ENCODE measurements at places on chromosomes 13 and 19.

DNA sequence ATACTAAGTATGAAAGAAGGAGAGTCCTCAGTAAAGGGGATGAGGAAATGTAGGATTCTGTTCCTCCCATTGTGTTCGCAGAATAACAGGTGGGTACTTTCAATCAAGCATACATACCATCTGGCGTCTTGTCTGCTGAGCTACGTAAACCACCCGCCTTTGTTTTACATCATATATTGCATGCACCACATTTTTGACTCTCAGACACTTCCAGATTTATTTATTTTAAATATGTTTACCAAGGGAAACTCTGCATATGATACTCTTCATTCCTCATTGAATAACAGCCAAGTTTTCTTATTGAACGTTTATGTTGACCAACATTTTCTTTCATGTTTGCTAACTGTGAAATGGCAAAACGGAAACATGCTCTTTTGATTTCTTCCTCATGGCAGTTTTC is 174.1 kb downstream of the FGF14 start:
- DNase-seq, result no peak

DNA sequence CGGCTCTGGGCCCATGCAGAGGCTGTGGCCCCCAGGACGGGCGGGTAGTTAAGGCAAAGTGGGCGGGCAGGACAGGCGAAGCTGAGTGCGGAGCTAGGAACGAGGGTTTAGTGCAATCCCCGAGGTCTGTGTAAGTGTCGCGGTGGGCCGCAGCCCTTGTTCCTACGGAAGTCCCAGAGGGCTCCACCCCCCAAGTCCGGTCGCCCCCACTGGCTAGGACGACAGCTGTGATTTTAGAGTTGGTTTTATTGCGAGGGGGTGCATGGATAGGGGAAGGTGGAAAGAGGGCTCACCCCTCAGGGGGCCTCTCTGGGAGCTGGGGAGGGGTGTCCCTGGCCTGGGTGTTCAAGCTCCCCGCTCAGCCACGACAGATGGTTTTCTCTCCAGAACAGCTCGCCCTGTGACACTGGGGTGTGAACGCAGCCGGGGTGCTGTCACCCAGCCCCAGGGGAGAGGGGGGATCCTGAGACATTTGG is 21.7 kb downstream of the ZBTB7A start:
- no peak for DNase-seq

DNA sequence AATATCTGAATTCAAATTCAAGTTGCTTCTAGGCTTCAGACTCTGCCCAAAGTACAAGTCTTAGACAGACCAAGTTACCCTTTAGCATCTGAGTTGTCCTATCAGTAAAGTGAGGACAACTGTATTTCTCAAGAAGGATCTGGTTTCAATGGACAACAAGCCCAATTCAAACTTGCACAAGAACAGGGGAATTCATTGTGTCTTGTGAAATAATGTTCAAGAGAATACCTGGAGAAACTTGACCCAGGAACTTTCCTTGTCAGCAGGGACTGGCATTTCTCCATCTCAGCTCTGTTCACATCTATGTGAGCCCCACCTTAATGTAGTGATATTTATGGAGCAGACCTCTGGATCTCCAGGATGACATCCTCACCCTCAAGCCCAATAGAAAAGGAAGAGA is 894.9 kb upstream of the SLC10A2 start:
- no peak for DNase-seq

DNA sequence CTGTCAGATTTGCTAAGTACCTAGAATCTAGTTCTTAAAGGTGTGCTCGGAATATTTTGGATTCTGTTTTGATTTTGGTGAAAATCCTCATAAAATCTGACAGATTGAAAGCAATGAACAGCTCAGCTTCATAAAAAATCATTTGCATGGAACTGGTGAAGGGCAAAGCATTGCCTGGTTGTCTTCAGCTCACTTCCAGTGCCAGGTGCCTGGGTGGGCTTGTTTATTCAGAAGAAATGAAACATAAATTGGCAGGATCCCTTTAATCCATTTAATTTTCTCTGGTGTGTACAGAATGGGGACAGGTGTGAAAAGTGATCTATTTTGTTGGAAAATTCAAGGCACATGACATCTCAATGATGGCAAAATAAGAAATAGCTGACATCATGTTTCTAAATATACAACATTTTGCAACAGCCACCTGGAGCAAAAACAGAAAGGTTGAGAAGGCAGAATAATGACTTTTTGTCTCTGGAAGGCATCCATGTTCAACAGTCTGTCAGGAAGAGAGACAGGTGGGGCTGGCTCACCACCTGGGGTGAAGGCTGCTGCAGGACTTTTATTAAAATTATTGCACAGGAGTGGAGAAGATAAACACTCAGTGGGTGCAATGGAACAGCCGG is 52.2 kb downstream of the RFC3 start:
- no peak for DNase-seq

- no peak for DNase-seq
These were observed 5.0 kb downstream of the PPP1R37 start for GRCh38 chr19:45097776-45098520.

GRCh38 chr19:13155472-13156359 is 5.5 kb downstream of the IER2 start:
- peak; percentile 93 for DNase-seq

- DNase-seq, result no peak
These were observed 9.1 kb upstream of the DPP9 start for GRCh38 chr19:4732680-4733114.

DNA sequence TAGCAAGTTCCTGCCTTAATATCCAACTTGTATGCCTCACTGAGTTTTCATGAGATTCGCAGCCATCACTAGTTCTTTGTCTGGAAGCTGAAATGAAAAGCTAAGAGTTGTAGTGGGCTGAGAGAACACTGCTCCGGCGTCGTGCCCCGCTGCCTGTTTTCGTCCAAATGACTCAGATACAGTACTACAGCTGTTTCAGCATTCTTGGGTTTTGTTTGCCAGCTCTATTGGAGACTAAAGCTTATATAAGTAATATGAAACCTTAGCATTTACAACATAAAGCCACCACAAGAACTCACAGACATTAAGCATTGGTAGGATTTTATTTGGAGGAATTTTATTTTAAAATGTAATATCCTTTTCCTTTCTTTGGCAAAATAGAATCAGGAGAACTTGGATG is 299.7 kb downstream of the DLEU7 start:
- DNase-seq, result no peak

DNA sequence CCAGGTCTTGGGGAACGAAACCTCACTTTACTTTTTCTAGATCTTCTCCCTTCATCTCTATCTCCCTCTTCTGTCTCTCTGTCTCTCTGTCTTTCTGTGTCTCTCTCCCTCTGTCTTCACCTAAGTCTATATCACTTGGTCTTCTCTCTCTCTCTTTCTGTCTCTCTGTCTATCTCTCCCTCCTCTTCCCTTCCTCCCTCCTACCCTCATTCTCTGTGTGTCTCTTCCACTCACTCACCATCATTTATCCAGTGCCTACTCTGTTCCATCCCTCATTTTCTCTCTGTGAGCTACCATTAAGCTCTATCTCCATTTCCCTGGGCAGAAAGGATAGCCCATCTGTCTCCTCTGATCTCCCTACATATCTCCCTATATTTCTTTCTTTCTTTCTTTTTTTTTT is 32.2 kb upstream of the FBL start:
- no peak for DNase-seq

DNA sequence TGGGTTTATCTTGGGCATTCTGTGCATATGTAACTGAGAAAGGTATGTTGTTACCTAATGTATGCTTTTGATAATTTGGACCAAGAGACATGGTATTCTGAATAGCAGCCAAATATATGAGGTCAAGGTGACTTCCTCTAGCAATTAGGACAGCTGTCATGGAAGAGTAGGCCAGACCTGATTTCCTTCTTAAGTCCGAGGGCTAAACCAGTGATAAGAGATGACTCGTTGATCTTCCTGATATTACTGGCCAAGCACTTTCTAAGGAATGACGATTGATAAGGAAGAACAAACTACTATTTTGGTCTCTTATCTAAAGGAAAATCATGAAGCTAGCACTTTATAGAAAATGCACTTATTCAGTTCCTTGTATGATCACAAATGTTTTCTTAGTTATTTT is 42.7 kb downstream of the ARHGAP35 start:
- DNase-seq, result no peak

DNA sequence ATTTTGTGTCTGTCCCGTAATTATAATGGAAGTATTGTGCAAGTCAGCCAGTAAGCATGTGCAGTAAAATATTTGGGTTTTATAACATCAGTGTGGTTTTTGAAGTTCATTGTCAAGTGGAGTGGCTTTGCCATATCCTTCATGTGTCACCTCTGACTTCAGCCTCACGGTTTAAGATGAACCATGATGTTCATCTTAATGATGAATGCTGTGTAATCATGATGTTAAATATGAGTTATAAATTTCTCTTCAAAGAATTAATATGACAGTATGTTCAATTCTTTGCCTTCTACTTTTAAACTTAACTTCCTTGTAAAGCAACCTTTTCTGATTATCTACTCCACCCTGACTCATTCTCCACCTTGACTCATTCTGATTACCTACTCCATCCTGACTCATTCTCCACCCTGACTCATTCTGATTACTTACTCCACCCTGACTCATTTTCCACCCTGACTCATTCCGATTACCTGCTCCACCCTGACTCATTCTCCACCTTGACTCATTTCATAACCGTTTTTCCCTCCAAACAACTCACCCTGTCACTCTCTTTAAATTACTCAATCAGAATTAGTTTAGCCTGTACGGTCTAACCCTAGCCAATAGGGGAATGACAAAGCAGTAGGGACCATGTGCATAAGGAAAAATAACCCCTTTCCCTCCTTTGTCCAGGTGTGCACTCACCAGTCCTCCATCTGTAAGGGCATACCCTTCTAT is 50.3 kb upstream of the ANKRD10 start:
- DNase-seq, result peak; percentile 29

GRCh38 chr19:45972081-45972946 is 1.4 kb downstream of the NOVA2 start:
- no peak for DNase-seq

- no peak for DNase-seq
These were observed 40.8 kb upstream of the RFXAP start for GRCh38 chr13:36778083-36778671.

GRCh38 chr13:105678072-105678471 is 857.4 kb downstream of the EFNB2 start:
- no peak for DNase-seq

DNA sequence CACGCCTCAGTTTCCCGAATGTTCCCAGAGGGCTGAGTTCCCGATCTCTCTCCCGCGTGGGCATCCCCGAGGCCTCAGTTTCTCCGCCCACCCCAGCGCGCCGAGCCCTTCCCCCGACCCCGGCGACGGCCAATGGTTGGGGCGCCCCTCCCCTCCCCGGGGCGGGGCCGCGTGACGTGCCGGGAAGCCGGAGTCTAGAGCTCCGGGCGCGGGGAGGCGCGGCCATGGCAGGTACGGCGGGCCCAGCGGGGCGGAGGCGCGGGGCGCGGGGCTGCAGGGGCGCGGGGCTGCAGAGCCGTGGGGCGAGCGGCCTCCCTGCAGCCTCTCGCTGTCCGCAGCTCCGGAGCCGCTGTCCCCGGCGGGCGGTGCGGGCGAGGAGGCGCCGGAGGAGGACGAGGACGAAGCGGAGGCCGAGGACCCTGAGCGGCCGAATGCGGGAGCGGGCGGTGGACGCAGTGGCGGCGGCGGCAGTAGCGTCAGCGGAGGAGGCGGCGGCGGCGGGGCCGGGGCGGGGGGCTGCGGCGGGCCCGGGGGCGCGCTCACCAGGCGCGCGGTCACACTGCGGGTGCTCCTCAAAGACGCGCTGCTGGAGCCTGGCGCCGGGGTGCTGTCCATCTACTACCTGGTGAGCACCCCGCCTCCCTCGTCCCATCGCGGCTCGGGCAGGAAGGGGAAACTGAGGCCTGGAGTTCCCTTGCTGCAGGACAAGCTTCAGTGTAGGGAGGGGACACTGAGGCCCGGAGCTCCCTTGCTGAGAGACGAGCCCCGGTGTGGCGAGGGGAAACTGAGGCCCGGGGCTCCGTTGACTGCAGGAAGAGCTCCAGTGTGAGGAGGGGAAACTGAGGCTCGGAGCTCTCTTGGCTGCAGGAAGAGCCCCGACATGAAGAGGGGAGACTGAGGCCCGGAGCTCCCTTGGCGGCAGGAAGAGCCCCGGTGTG is at the start of gene MPND:
MPND (plus strand) TSS at position 193 of the 938 bp plus-strand sequence; CDS start at position 225, 32 bp downstream.
- peak; percentile 97 for DNase-seq

- DNase-seq, result peak; percentile 93
These were observed 21.5 kb downstream of the NFIC start for GRCh38 chr19:3387645-3388589.

DNA sequence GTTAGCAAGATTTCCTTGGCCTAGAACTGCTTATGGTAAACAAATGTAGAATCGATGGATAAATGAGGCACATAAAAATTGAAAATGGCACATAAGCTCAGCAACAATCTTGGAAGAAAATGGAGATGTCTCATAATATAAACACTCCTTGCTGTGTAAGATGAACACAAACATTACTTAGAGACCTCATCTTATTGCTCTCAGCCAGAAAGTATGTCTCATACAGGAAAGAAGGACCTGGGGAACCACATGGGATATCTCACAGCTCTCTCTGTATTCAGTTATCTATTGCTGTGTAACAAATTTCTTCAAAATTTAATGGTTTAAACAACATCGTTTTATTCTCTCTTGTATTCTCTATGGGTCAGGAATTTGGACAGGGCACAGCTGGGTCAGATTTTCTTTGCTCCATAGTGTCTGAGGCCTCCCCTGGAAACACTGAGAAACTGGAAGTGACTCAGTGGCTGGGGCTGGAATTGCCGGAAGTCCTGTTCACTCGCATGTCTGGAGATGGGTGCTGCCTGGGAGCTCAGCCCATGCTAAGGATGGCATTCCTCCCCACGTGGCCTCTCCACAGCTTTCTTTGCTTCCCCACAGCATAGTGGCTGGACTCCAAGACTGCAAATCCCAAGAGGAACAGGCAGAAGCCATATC is 105.1 kb downstream of the NUFIP1 start:
- no peak for DNase-seq

DNA sequence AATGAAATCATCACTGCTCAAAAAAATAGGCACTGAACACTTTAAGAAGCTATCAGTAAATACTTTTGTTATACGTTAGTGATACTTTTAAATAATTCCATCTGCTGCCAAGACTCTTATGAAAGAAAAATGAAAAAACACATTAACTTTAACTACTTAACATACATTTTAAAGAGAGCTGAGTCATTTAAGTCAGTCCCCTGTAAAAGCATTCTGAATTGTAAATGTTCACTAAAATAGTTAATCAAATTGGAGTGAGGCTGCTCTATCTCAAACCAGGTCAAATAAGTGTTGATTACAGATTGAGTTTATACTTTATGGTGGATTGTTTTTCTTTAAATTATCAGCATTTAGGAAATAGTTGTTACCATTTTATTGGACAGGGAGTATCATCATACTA is 274.2 kb downstream of the MYO16 start:
- no peak for DNase-seq

DNA sequence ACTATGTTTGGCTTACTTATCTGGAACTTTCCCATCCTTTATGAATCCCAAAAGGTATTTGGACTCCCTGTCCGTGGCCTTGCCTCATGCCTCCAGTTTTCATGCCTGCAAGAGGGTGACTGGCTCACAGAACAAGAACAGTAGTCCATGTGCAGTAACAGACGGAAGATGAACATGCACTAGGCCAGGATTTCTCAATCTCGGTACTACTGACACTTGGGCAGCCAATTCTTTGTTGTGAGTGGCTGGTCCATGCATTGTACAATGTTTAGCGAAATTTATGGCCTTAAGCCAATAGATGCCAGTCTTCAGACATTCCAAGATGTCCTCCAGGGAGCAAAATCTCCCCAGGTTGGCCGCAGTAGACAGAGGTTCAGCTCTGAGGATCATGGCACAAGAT is 61.9 kb downstream of the DOCK9 start:
- no peak for DNase-seq

GRCh38 chr19:49119411-49120324 is at the start of gene PPFIA3:
TSS of gene PPFIA3 (plus strand) at chr19:49119544. CDS start at chr19:49127874, 8,330 bp downstream.
- no peak for DNase-seq

GRCh38 chr19:1266916-1267476 is 2.1 kb upstream of the CIRBP start:
- DNase-seq, result no peak

Data from esophagus muscularis mucosa (tissue), 4 donors.